ENCODE measurements at places on chromosomes 12 and 14. TPM values are rescaled to one million over a fixed set of nuclear protein-coding genes. Genes with fewer than 3 reads are reported as not detected.

GRCh38 chr14:104326848-104327247 is 188.5 kb downstream of the KIF26A start:
- H3K27me3 ChIP-seq = no peaks in the 10 kb centered on the region
- no peaks in the 10 kb centered on the region for H3K36me3 ChIP-seq
- no peak overlapping the region for H3K4me3 ChIP-seq

DNA sequence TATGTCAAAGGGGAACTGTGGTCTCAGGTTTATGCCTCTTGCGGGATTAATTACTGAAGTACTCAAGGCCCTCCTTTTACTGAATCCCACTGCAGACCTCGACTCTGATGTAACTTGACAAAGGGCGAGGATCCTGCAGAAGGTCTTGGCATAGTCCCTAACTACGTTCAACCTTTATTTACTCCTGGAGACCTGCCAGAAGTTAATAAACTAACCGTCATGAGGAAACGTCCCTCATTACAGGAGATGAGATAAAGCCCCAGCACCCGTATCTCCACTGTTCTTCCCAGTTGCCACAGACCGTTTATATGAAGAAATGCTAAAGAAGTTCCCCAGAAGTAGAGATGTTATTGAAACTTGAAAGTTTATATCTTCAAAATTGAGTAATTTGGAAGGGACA is 190.9 kb downstream of the ETV6 start:
- H3K36me3 ChIP-seq = no peaks in the 10 kb centered on the region
- no peak overlapping the region for H3K4me3 ChIP-seq
- H3K27me3 ChIP-seq = no peaks in the 10 kb centered on the region

DNA sequence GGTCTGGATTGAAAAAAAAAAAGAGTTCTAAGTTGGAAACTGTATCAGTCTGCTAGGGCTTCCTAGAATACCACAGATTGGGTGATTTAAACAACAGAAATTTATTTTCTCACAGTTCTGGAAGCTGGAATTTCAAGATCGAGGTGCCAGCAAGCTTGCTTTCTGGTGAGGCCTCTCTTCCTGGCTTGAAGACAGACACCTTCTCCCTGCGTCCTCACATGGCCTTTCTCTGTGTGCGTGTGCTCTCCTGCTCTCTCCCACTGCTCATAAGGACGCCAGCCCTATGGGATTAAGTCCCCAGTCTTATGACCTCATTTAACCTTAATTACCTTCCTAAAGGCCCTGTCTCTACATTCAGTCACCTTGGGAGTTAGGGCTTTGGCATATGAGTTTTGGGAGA is 215.5 kb downstream of the PIK3C2G start:
- H3K27ac ChIP-seq = no peak overlapping the region
- no peaks in the 10 kb centered on the region for H3K36me3 ChIP-seq
- no peak for DNase-seq
- H3K4me3 ChIP-seq = no peak overlapping the region

DNA sequence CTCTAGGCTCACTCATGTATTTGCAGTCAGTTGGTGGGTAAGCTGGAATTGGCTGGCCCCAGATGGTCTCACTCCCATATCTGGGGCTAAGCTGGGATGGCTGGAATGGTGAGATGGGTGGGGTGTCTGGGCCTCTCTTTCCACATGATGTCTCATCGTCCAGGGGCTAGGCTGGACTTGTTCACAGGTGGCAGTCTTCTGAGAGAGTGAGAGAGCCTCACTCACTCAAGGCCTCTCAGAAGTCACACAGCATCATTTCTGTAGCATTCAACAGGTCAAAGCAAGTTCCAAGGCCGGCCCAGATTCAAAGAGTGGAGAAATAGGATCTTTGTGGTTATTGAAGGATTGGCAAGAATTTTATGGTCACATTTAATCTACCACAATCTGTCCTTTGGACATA is 102.7 kb downstream of the UNC79 start:
- no peaks in the 10 kb centered on the region for H3K36me3 ChIP-seq
- DNase-seq = no peak
- H3K4me1 ChIP-seq = no peaks in the 10 kb centered on the region
- H3K27me3 ChIP-seq = no peaks in the 10 kb centered on the region
- H3K4me3 ChIP-seq = no peak overlapping the region

- no peak overlapping the region for H3K4me3 ChIP-seq
- no peaks in the 10 kb centered on the region for H3K4me1 ChIP-seq
- H3K27me3 ChIP-seq = no peaks in the 10 kb centered on the region
- no peak overlapping the region for H3K27ac ChIP-seq
- no peaks in the 10 kb centered on the region for H3K36me3 ChIP-seq
These were observed 147.8 kb upstream of the PLEKHA5 start for GRCh38 chr12:18981732-18982131.

- H3K4me1 ChIP-seq = peaks cover 51% of the 10 kb centered on the region
- peak overlapping the region; percentile 82 for H3K4me3 ChIP-seq
- DNase-seq = peak; percentile 76
These were observed 1.0 kb upstream of the SOCS2 start for GRCh38 chr12:93571365-93571924.

- no peaks in the 10 kb centered on the region for H3K27me3 ChIP-seq
- peaks cover 10% of the 10 kb centered on the region for H3K36me3 ChIP-seq
- no peaks in the 10 kb centered on the region for H3K4me1 ChIP-seq
- H3K4me3 ChIP-seq = no peak overlapping the region
These were observed 85.6 kb downstream of the SYNE2 start for GRCh38 chr14:63938198-63939005.

Gene DTD2
- 24.6 TPM for total RNA-seq

Gene SP1
- 69.5 TPM for total RNA-seq

Gene EMC9
- total RNA-seq = 18.1 TPM
